ENCODE measurements at places on chromosomes 16 and 17.
A peak's percentile ranks its signal among the peaks of the same experiment; 100 is the strongest.

DNA sequence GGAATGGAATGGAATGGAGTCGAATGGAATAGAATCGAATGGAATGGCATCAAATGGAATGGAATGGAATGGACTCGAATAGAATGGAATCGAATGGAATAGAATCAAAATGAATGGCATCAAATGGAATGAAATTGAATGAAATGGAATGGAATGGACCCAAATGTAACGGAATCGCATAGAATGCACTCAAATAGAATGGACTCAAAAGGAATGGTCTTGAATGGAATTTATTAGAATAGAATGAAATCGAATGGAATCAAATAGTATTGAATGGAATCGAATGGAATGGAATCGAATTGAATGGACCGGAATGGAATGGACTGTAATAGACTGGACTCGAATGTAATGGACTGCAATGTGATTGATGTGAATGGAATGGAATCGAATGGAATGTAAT lies 501.4 kb upstream of the WSB1 start:
- no peak for DNase-seq

GRCh38 chr16:19006446-19007315 lies 22.9 kb downstream of the TMC7 start:
- DNase-seq = no peak

- DNase-seq = no peak
Observed at GRCh38 chr17:3919123-3919624, 2.9 kb upstream of the P2RX1 start.

DNA sequence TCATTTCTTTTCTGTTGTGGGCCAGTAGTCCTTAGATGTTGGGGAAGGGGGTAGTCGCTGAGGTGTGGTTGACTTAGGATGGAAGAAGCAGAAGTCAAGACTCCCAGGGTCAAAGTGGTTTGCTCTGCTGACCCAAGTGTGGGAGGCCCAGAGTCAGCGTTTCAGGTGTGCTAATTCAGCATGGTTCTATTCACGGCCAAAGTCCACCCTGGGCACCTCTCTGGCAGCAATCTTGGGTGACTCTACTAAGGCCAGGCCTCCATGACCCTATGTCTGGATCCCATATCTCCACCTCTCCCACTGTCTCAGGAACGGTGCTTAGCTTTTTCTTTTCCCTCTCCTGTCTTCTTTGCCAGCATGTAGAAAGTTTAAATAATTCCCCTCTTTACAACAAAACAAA lies 32.9 kb downstream of the MAPT start:
- no peak for DNase-seq

DNA sequence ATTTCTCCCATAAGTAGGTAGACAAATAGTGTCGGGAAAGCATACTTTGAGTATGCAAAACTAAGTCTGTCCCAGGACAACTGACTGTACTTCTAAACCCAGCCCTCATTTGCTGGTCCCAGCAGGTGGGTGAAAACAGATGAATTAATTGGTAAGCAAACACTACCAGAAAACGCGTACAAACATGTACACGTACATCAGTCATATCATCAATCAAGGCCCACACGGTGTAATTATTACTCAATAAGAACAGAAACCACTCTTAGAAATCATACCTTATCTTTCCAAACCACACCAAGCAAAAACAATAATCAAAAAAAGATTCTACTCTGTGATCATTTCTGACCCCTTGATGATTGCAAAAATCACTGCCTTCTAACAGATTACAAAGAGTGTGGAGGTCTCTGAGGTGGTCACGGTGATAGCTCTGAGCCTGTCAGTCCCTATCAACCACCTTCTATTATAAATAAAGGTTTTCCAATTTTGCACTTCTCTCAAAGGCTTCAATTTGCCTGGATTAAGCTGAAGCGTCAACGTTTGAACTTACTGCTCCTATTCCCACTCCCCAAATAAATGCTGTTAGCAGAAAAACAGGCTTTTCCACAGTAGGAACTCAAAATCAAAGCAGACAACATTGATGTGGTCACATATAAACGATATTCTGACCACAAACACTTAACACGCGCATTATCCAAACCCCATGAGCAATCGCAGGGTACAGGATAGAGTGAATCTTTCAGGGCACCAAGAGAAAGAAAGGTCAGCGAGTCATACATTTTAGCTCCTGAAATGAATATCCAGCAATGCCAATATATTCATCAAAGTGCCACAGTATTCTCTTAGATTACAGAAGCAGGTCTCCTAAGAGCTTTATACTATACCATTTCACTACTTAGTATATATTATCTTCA lies 211.9 kb downstream of the STX8 start:
- no peak for DNase-seq

DNA sequence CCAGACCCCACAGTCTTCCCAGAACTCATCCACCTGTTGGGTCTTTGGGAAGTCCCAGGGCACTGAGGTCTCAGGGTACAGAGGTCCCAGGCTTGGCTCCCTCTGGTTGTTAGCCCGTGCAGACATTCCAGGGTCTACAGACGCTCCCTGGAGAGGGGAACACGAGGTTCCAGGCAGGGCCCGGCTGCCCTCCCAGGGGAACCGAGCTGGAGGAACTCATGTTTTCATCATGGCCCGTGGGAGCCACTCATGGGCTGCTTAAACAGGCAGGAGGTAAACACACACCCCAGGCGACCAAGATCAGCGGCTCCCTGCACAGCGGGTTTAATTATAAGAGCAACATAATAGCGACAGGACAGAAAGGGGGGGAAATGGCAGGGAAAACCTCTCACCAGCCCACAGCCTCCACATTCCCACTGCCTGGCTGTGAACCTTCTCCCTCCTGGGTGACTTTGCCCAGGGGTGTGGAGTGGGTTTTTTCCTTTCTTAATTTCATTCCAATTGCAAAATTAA lies 36.5 kb downstream of the TRARG1 start:
- DNase-seq = no peak

DNA sequence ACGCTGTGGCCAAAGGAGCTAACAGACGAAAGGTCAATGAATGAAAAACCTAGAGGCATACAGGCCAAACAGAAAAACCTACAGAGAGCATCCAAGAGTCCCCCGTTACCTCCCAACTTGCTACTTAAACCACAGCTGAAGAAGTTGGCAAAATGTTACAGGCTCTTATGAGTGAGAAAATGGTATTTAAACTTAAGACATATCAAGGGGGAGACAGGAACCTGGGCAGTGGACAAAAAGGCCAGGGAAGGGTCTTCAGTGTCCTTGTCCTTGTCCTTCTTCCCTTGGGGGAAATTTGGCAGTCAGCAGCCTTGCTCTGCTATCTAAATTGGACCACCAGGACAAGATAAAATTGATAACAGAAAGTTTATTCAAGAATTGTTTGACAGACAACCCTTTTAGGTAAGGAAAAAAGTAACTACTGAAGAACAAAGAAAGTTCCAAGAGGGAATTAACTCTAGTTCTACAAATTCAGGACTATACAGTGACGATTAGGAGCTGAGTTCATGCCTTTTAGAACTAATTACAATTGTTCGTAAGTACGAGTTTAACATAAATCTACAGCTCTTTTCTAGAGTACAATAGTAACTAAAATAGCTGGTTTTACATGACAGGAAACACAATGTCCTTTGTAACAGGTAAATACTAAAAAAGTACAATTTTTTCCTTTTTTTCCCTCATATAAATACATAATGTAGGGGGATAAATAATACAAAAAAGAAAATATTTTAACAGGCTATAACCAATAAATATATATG lies 3.8 kb upstream of the HOXB2 start:
- DNase-seq = no peak

- no peak for DNase-seq
Observed at GRCh38 chr17:73411313-73411747, 99.5 kb upstream of the CDC42EP4 start.

GRCh38 chr16:20136446-20136968 lies 62.8 kb upstream of the GPR139 start:
- DNase-seq = no peak

DNA sequence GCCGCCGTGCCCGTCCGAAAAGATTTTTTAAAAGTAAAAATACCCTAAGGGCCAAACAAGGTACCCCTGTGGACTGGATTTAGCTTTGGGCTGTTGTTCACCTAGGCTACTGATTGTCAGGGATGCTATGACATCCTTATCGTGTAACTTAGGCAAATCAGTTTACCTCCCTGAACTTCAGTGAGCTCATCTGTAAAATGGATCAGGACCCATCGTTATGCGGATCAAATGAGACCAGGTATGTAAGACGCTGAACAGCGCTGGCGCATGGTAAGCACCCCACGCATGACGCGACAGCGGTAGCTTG lies 658 bp upstream of the ZNF771 start:
- no peak for DNase-seq

GRCh38 chr16:68230176-68230571 lies 5.8 kb downstream of the ESRP2 start:
- DNase-seq = no peak

DNA sequence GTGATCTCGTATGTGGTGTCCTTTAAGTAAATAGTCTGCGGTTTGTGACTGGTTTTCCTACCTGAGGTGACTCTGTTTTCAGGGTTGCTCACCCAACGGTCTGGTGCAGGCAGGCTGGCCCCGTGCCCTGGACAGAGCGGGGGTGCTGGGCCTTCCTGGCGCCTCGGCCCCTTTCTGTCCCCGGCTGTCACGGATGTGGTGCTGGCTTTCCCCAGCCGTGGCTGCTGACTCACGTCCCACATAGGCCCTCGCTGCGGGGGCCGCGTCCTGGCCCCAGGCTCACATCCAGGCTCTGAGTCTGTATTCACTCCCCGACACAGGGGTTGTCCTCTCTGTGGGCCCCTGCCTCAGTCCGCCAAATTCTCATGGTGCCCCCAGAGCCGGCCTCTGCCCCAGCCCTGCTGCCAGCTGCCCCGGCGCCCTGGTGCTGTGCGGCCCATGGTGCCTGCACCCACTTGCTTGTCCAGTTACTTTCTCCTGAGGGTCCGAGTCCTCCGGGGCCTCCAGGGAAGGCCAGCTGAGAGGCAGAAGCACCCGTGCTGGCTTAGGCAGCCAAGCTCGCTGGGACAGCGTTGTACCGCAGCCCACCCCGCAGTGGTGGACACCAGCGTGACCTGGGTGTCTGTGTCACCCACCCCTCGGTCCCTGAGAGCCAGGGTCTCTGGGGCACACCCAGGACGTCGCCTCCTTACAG lies 5.9 kb downstream of the CHMP6 start:
- DNase-seq = no peak

DNA sequence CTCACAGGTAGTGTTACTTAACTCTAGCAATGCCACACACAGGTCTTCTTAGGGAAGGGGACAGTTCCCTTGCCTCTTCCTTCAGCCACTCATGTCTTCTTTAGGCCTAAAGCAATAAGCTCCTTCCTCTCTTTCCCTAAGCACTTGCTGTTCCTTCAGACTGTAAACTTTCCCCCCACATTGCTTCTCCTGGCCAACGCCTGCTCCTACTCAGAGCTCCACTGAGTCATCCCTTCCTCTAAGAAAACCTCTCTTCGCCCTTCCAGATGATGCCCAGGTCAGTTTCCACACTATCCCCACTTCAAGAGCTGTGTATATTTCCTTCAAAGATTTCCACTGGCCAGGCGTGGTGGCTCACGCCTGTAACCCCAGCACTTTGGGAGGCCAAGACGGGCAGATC lies 12.5 kb upstream of the EPOP start:
- no peak for DNase-seq

- DNase-seq = no peak
Observed at GRCh38 chr17:30551996-30552339, 74.8 kb downstream of the GOSR1 start.

DNA sequence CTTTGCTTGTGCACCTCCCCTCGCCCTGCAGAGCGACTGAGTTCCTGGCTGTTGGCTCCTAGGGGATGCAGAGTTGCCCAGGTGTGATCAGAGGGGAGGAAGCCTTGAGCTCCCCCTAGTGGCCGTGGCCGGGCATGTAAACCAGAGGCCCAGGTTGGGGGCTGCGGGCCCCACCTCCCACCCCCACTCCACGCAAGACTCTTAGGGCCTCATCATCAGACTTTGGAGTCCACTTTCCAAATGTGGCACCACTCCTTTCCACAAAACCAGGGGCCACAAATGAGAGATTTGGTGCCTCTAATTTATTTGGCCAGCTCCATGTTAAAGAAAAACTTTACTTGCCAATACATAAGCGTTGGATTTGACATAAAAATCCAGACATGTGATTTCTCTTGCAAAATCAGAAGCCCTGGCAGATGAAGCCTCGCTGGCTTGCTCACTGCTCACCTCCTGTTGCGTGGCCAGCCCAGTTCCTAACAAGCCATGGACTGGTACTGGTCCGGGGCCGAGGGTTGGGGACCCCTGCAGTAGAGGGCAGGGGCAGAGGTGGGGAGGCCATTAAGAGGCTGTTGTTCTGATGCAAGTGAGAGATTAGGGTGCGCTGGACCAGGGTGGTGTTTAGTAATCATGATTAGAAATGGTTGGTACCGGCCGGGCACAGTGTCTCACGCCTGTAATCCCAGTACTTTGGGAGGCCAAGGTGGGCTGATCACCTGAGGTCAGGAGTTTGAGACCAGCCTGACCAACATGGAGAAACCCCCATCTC lies 28.7 kb upstream of the GAS7 start:
- no peak for DNase-seq

DNA sequence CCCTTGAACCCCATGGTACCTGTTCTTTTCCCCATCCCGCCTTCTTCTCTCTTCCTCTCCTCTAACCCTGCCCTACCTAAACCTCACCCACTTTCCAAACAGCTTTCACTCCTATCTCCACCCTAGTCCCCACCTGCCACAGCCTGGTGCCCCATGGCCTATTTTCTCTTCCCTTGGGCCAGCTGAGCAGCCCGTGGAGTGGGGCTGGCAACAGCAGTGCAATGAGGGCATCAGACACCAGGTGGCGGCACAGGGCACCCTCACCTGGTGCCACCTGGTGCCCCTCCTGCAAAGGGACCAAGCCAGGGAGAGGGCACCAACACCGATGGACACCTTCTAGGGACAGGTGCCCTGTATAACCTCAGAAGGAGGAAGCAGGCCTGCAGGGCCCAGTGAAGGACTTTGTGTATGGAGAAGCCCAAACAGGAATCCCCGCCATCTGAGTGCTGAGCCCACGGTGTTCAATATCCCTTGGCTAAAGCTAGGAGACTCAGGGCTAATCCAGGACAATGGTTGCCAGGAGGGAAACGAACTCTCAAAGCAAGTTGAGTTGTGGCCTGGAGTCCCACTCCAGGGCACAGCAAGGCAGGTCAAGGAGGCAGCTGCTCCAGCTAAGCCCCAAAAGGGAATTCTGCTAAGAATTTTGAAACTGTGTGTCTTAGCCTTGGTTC lies 4.0 kb upstream of the ABCC3 start:
- peak; percentile 49 for DNase-seq

GRCh38 chr16:68470461-68471150 lies 22.3 kb upstream of the SMPD3 start:
- DNase-seq = no peak

DNA sequence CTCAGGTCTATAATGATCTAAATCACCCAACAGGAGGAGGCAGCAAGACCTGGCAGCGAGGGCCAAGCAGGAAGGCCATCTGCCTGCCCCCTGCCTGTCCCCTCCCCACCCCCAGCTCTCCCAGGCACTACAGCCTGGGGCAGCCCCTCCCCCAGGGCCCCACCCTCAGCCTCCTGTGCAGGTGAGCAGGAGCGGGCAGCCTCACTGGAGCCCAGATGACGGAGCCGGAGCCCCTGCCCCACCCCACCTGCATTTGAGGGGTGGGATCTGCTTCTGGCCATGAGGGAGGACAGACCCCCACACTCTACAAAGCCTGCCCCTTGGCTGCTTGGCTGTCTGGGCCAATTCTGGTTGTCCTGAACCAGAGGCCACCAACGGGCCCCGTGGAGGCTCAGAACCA lies 12.4 kb upstream of the BAHCC1 start:
- DNase-seq = no peak

- no peak for DNase-seq
Observed at GRCh38 chr17:50185631-50186471, 15.6 kb downstream of the COL1A1 start.
